T-helper 2 cell (primary cell): ENCODE measurements at places on chromosomes 7 and 10.
A peak's percentile ranks its signal among the peaks of the same experiment; 100 is the strongest.

DNA sequence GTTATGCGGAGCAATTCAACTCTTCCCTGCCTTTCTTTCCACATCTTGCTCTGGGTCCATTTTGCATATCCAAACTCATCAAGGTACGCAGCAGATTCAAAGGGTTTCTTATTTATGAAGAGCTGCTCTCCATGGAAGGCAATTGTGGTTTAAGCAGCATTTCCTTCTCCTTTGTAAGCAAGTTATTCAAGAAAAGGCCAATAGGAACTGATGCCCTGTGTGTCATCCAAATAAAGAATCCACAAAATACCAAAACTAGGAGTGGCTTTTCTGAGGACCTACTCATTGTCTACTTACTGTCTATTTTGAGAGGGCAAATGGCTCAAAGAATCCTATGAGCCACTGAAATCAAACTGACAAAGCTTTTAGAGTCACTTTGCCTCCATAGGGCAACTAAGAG is 253.1 kb downstream of the PTEN start:
- DNase-seq = no peak

GRCh38 chr10:126844406-126844805 is 60.8 kb upstream of the DOCK1 start:
- DNase-seq = no peak

- no peak for DNase-seq
Measured at GRCh38 chr7:143417734-143418383, 9.2 kb upstream of the EPHA1 start.

DNA sequence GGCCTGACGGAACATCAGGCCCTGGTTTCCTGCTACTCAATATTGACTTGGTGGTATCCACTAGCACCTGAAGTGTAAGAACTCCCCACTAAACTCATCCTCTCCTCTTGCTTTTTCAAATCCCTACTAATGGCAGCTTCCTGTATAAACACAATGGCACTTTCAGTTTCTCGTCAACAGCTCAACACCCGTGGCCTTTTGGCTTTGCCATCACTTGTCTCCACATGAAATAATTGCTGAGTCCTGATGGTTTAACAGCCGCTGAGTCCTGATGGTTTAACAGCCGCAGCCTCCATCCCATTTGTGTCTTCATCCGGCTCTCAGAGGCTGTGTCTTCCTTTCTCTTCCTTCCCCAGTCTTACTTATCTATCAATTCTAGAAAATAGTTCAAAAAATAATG is 261.4 kb upstream of the PITRM1 start:
- no peak for DNase-seq

- no peak for DNase-seq
Measured at GRCh38 chr10:82266438-82266837, 391.4 kb downstream of the NRG3 start.

GRCh38 chr7:120877701-120878100 is 19.8 kb upstream of the TSPAN12 start:
- no peak for DNase-seq

GRCh38 chr10:8026349-8027259 is 27.9 kb upstream of the GATA3 start:
- no peak for DNase-seq

DNA sequence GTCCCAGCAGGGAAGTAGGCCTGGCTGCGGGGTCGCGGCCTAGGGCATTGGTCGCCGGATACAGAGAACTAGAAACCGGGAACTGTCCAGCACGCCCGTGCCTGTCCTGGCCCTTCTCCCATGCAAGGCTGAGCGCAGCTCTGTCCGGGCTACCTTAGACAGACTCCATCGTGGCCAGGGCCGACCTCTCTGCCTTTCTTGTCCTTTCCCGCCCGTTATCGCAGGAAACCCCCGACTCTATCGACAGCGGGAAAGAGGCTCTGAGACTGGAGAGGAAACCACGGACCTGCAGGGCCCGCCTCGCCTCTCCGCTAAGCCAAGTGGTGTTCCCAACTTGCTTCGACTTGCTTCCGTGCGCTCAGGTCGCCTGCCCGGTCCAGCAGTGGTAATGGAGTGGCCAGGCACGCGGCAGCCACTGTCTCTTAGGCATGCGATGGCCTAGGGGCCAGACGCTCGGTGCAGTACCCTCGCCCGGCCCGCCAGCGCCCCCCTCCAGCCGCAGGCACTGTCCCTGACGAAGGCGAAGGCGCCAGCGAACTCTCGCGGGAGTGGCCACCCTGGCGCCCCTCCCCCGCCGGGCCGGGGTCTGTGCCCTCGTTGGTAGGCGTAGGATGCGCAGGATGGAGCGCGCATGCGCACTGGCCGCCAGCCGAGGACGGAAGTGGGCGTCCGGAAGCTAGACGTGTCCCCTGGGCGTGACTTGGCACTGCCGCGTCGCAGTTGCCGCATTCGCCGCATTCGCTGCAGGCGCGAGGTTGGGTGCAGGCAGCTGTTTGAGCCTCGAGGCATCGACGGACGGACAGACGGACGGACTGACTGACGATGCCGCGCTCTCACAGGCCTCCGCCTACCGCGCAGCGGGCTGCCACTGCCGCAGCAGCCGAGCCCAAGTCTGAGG is 54.4 kb downstream of the MCMBP start:
- DNase-seq = no peak

DNA sequence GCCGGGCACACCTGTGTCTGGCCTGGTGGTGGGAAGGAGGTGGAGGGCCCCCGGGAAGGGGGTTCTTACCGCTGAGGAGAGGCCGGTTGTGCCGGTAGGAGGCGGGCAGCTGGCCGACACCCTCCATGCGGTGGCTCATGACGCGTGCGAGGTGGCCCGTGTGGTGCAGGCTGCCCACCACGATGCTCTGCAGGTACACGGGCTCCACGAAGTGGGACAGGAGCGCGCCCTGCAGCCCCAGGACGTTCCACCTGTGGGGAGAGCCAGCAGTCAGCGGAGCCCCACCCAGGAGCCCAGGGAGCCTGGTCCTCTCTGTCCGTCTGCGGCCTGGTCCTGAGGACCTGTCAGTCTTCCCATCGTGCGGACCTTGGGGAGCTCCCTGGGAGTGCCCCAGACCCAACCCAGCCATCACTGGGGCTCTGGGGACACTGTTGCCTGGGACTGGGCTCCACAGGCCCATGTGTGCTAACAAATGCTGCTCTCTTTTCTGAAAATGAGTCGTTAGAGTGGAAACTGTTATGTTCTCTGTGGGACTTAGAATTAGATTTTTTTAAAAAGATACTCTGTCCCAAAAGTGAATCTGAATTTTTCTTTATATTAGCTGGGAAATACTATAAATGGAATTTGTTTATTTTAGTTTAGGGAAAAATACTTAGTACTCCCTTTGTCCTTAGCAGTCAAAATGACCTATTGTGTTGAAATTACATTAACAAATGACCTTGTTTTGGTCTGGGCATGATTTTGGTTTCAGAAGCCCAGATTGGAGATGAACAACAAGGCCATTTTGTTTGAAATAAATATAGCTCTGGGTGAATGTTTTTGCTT is 143.9 kb downstream of the WDR37 start:
- no peak for DNase-seq

DNA sequence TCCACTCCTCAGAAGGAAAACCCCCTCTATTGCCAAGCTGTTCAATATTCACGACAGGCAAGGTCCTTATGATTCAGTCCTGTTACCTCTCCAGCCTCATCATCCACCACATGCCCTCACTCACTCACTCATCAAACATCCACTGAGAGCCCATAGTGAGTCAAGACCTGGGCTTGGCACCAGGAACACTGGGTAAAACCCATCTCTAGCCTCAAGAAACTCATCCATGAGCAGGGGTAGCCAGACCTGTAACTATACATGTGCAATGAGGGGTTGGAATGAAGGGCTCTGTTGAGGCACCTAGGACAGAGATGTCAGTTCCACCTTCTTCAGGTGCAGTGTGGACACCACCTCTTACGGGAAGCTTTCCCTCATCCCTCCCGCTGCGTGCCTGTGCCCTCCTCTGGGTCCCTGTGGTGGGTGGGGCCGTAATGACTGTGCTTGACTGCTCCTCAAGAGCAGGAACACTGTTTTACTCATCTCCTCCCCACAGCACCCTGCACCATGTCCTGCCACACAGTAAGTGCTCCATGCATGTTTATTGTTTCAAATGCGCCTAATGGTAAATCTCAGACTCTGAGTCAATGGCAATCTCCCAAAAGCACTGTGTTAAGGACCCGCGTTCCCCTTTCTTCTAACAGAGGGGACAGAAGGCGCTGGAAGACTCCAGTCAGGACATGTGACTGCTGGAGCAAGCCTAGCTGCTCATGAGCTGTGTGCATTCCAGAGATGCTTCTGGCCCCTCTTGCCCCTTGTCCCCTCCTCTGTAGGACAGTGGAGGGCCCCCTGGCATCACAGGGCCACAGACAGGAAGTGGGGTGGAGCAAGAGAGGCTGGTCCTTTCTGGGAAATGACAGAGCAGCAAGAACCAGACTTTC is 95.4 kb downstream of the HIPK2 start:
- DNase-seq = peak; percentile 86

GRCh38 chr7:2974093-2974819 is 69.4 kb downstream of the CARD11 start:
- no peak for DNase-seq

DNA sequence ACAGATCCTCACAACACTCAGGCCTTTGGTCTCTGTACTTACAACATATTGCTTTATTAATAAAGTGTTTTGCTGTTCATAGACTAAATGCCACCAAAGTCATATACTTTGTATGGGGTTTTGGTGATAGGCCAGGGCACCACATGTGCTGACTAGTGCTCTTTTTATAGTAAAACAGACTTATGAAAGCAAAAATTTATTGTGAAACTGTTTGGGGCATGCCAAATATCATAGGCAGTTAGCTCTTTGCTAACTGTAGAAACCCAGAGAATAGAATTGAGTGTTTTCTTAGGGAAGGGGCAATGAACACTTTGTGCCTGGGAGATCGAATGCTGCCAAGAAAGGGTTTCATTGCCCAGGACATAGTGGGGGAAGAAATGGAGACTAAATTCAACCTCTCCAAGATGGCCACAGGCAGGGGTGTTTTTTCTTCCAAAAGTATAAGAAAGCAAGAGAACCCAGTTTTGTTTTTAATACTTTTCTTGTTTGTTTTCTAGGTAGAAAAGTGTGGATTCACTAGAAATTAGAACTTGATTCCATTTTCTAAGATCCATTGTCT is 142.7 kb downstream of the TRIL start:
- DNase-seq = no peak
